ENCODE measurements at places on chromosomes 7 and 10.

DNA sequence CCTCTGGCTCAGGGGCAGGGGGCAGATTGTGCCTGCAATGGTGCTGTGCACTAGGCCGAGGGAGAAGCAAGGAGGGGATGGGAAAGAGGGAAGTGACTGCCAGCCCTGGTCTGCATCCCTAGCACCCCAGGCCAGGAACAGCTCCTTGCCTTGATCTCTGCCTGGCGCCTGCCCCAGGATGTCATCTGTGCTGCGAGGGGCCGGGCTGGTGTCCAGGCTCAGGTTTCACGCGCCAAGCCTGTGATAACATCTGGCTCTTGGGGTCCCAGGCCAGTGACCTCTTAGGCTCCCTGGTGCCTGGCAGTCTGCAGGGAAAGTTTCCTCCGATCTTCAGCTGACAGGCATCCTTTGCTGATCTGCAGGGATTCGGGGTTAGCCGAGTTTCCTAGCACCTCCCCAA, 193.5 kb upstream of the GPR26 start:
- DNase-seq = no peak

GRCh38 chr10:86356296-86356695, 10.3 kb downstream of the GRID1 start:
- no peak for DNase-seq

- DNase-seq = no peak
These were observed 139.8 kb upstream of the CDK13 start for GRCh38 chr7:39810204-39810642.

- DNase-seq = no peak
These were observed 107.0 kb upstream of the KCTD7 start for GRCh38 chr7:66521675-66522074.

GRCh38 chr7:131664570-131664969, 108.1 kb upstream of the PODXL start:
- DNase-seq = no peak

DNA sequence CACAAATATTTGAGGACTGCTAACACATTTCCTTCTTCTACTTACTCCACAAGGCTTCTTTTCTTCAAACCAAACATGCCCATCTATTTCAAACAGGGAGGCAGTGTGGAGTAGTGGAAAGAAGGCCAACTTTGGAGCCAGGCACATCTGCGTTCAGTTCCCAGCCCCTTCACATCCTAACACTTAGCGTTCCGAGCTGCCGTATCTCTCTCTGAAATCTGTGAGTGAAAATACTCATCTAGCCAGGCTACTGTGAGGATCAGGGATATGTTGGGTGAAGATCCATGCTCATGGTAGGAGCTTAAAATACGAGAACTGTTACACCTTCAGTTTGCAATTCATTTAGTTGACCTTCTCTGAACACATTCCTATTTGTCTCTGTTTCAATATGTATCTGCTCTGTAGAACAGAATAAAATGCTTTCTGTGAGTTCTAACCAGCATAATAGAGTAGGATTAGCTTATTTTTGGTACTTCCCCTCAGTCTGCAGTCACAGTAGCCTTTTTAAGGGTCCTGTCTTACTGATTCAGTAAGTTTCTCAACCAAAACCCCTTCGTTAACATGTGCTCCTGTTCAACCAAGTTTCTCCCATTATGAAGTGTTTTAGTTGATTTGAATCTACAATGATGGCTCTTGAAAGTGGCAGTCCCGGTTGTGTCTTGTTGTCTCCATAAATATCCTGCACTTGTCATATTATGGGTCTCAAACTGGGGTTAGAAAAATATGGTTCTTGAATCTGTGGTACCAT, 3.3 kb upstream of the MEST start:
- DNase-seq = no peak

DNA sequence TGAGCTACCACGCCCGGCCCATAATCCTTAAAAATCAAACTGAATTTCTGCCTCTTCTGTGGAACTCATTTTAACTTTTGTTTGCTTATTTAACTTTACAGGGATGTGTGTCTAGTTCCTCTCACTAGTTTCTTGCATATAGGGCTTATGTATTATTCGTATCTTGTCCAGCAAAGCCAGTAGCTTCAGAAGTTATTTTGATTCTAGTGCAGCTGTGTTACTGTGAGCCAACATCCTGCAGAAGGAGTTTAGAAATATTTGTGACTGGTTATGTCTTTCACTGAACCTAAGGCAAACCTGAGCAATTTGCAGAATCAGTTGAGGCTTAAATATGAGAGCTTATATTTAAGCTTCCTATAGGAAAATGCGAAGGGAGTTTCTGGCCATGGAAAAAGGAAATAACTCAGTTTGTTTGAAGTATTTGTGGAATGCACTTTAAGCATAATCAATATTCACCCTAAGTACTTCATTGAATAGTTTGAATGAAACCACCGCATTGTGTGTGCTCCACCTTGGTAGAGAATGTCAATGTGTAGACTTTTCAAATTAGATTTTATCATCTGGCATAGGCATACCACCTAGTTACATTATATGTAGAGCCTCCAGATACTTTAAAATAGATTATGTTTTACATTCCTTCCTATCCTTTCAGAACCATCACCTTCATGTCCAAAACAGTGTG, 90.8 kb downstream of the MCU start:
- no peak for DNase-seq

GRCh38 chr7:151518105-151518946, 1.4 kb downstream of the RHEB start:
- peak; percentile 64 for DNase-seq

DNA sequence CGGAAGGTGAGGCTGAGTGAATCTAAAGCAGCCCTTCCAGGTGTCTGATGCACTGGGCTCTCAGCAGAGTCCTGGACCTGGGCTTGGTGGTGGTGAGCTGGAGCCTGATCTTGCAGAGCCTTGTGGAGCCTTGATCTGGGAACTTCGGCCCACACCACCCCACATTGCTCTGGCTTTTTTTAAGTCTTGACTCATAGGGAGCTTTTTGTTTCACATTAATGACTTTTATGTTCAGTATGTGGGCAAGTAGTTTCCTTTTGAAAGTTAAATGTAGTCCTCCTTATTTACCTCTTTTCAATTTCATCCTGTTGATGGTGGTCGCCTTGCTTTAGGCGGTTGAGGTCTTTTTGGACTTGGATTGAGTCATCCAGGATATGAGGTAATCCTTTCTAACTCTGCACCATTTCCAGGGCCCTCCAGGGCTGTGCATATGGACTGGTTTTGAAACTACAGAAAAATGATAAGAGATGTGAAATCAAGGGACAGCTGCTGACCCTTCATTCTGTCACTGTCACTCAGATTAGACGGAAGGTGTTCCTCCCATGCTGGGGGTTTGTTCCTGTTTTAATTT, 2.9 kb upstream of the NRAP start:
- peak; percentile 12 for DNase-seq

DNA sequence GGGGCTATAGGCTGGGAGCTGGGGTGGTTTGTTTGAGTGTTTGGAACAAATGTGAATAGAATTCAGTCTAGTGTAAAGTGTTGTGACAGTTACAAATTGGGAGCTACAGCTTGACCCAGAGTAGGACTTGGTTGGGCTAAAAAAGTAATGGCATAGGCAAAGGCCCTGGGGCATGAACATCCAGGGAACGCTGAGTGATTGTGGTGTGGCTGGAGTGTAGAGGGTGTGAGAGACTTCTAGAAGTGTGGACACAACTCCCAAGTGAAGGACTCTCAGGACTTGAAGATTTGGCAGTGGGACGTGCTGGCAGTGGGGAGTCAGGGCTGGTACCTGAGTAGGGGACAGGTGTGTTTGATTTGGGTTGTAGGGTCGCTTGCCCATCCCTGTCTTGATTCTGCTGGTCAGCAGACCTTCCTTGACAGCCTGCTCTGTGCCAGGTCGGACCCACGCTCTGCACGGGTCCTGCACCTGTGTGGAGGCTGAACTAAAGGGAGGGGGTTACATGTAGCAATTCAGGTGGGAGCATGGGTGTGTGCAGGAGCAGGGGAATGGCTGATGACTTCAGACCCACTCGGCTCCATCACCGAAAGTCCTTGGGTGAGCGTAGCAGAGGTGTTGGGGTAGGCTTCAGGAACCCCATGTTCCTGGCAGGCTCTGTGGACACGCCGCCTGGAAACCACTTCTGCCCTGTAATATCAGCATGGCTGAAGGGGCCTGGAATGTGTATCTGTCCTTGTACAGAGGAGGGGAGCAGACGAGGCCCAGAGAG, 43.3 kb downstream of the ZMIZ1 start:
- no peak for DNase-seq
